DMS153 (cell line): ENCODE measurements at places on chromosomes 5 and 9.

DNA sequence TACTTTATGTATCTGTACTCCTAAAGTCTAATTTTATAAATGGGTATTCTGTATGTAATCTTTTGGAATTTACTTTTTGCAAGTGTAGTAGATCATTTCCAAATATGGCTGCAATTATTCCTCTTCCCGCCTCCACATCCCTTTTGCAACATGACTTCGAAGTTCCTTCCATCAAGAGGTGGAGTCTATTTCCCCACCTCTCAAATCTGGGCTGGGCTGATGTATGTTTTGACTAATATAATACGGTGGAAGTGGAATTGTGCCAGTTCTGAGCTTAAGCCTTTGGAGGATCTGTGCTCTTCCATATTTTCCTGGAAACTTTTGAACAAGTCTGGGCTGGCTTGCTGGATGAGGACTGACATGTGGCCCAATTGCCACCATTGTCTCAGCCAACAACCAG lies 155.9 kb downstream of the FGF18 start:
- no peak for DNase-seq

GRCh38 chr9:114958021-114958843 lies 27.8 kb upstream of the TNFSF8 start:
- DNase-seq = no peak

GRCh38 chr9:117494401-117495090 lies 79.7 kb upstream of the ASTN2 start:
- no peak for DNase-seq

DNA sequence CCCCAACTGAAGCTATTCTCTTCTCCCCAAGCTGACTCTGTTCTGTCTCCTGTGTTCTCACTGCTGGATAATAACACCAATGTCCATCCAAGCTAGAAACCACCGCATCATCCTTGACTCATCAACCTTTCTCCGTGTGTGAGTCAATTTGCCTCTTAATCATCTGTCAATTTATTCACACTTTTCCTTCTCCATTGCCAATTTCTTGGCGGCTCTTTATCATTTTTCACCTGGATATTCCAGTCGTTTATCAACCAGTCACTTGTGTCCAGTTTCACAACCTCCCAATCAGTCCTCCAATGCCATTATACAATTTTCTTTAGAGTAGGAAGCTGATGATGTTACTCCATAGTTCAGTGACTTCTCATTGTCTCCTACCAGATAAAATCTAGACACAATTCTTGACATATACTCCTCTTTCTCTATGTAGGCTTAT lies 45.4 kb upstream of the LIFR start:
- no peak for DNase-seq

DNA sequence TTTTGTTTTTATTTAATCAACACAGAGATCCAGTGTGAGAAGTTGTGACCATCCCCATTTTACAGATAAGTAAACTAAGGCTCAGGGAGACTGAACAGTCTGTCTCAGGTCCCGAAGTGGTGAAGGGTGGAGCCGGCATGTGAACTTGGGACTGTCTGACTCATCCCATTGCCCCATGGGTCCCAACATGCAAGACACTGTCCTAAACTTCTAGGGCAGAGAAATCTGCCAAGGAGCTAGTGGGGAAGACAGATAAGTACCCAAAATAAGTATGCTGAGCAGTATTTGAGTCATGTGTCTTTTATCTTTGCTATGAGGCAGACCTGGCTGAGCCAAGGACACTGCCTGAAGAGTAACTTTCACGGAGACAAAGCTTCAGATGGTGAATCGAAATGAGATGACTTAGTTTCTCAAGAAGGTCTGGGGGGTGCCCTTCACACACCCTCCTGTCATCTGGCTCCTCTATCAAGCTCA lies 64.3 kb upstream of the SLC25A51 start:
- DNase-seq = no peak

GRCh38 chr9:76400534-76401096 lies 6.4 kb upstream of the RFK start:
- DNase-seq = no peak

- DNase-seq = no peak
Observed at GRCh38 chr9:75002422-75003023, 25.6 kb downstream of the CARNMT1 start.

DNA sequence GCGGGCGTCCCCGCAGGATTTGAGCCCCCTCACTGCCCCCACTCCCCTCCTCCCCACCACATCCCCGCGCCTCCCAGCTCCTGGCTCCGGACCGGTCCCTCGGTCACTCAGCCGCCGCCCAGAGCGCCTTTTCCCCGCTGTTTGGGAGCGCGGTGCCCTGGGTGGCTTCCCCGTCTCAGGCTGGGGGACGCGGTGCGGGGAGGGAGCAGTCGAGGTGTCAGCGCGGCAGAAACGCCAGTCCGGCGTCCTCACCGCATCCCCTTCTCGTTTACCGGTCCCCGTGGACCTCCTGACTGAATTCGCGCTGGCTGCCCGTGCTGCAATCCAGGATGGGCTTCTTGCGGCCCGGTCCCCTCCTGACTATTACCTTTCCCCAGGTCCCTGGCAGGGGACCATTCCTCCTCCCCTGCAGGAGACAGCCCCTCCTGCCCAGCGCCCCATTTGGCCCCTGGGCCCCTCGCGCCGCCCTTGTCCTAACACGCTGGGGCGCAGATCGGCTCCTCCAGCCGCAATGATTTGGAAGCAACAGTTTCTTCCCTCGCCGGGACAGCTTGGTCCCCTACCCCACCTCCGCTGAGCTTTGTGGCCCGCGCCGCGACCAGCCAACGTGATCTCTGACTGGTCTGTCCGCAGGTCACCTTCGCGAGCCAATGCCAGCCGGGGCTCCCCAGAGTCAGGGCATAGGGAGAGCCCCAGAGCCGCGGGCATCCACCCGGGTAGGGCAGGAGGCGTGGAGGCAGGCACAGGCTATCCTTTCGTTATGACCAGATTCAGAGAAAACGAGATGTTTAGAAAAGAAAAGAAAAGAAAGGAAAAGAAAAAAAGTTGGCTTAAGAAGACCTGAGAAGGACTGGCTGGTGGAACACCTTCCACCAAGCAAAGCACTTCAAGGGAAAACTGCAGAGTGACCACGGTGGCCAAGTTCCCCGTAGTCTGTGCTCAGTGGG lies 1.2 kb downstream of the ANKRD33B start:
- DNase-seq = no peak

- DNase-seq = no peak
Observed at GRCh38 chr9:110604171-110604601, 24.6 kb upstream of the SVEP1 start.

- no peak for DNase-seq
Observed at GRCh38 chr5:143748516-143748915, 63.4 kb upstream of the HMHB1 start.

GRCh38 chr5:21574961-21575360 lies 1278.2 kb downstream of the CDH12 start:
- DNase-seq = no peak

DNA sequence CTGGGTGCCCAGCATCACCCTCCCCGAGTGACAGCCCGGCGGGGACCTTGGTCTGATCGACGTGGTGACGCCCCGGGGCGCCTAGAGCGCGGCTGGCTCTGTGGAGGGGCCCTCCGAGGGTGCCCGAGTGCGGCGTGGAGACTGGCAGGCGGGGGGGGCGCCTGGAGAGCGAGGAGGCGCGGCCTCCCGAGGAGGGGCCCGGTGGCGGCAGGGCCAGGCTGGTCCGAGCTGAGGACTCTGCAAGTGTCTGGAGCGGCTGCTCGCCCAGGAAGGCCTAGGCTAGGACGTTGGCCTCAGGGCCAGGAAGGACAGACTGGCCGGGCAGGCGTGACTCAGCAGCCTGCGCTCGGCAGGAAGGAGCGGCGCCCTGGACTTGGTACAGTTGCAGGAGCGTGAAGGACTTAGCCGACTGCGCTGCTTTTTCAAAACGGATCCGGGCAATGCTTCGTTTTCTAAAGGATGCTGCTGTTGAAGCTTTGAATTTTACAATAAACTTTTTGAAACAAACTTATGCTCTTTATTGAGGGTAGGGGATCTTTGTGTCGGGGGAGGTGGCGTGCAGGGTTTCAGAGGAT lies 1.3 kb downstream of the GADD45G start:
- no peak for DNase-seq

GRCh38 chr5:5183189-5183699 lies 43.1 kb downstream of the ADAMTS16 start:
- DNase-seq = no peak

DNA sequence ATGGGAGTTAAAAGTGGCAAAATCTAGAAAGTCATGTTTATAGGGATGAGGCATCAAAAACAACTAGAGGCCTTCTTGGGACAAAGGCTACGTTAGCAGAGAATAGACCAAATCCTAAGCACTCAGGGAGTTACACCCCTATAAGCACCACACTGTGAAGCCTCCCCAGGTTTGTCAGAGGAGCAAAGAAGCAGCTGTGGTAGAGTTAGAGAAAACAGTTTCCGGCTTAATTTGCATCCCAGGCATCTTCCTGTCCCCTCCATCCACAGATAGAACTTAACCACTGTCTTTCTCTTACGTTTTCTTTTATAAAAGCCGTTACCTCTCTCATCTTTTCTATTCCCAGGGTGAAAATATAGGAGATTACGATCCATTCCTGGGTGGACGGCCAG lies 188.6 kb upstream of the KLF9 start:
- DNase-seq = no peak
